Uterus (tissue), 4 donors: ENCODE measurements at places on chromosomes 7 and 10. TPM values are rescaled to one million over a fixed set of nuclear protein-coding genes. Genes with fewer than 3 reads are reported as not detected.
A peak's percentile ranks its signal among the peaks of the same experiment; 100 is the strongest.

DNA sequence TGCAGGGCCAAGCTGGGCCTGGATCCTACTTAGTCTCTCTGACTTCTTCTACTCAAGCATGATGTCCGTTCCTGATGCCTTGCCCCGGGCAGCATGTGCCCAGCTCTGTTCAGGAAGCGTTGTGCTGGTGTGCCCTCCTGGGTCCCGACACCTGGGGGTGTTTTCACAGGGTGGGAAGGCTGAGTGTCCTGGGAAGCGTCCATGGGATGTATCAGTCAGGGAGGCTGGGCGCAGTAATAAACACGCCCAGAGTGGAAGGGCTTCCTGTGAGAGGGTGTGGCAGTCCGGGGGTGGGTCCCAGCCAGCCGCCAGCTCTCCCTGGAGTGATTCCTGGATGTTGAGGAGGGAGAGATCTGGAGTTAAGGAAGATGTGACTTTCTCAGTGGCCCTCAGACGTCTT, 29.0 kb downstream of the FOXK1 start:
- H3K36me3 ChIP-seq, result no peaks in the 10 kb centered on the region
- DNase-seq, result no peak
- peaks cover 16% of the 10 kb centered on the region for H3K4me1 ChIP-seq
- H3K27ac ChIP-seq, result no peak overlapping the region
- no peaks in the 10 kb centered on the region for H3K27me3 ChIP-seq

DNA sequence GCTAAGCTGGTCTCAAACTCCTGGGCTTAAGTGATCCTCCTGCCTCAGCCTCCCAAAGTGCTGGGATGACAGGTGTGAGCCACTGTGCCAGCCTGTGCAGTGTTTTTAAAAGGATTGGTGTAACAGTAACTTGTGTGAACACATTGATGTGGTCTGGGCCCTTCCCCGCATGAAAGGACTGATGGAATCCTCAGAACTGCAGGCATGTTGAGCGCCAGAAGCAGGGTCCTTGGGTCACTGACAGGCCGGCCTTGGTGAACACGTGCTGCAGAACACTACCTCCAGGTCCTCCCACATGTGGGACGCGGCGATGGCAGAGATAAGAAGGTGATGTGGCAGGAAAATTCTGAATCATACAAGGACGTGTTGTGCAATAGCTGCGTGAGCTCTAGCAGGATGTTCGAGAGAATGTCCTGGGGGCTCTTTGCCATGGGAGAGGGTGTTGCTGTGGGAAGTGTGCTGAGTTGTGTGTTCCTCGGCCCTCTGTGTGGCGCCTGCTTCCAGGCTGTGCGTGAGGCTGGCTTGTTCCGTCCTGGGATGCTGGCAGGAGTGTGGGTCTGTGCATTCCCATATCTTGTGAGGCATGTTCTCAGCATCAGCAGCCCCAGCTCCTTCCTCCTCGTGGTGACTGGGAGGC, 68.2 kb downstream of the DNAJB6 start:
- no peak overlapping the region for H3K4me3 ChIP-seq
- DNase-seq, result peak; percentile 74
- H3K27me3 ChIP-seq, result no peaks in the 10 kb centered on the region
- no peaks in the 10 kb centered on the region for H3K36me3 ChIP-seq
- peaks cover 12% of the 10 kb centered on the region for H3K4me1 ChIP-seq

DNA sequence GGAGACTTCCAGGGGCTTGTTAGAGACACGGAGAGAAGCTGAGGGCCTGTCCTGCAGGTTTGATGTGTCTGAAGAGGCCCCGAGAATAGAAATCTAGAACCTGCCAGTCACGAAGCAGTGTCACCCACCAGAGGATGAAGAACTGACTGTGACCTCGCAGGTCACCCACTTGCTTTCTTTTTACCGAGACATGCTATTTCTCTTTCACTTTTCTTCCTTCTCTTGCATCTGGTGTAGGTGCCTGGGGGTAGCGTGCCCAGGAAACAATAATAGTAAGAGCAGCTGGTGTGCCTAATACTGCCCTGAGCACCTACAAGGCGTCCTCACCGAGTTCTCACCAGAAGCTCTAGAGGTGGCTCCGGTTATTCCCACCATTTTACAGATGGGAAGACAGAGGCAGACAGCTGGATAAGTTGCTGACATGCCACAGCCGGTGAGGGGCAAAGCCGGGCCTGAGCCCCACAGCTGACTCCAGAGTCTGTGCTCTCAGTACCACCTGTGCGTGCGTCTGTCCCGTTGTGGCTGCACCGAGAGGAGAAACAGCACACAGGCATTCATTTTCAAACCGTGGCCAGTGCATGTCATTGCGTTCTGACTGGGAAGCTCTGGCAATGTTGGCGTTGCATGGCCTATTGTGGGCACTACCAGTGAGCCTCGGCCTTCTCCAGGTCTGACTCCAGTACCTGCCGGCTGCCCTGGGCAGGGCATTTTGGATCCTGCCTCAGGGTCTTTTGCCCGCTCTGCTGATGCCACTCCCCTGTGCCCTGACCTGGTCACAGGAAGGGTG, 7.8 kb downstream of the CHST3 start:
- no peaks in the 10 kb centered on the region for H3K36me3 ChIP-seq
- no peak for DNase-seq
- peaks cover 24% of the 10 kb centered on the region for H3K4me1 ChIP-seq
- H3K27ac ChIP-seq, result peak overlapping the region; percentile 19
- no peak overlapping the region for H3K4me3 ChIP-seq

GRCh38 chr10:133129071-133129858, 30.8 kb upstream of the KNDC1 start:
- peak; percentile 4 for DNase-seq
- H3K27me3 ChIP-seq, result no peaks in the 10 kb centered on the region
- no peak overlapping the region for H3K27ac ChIP-seq

DNA sequence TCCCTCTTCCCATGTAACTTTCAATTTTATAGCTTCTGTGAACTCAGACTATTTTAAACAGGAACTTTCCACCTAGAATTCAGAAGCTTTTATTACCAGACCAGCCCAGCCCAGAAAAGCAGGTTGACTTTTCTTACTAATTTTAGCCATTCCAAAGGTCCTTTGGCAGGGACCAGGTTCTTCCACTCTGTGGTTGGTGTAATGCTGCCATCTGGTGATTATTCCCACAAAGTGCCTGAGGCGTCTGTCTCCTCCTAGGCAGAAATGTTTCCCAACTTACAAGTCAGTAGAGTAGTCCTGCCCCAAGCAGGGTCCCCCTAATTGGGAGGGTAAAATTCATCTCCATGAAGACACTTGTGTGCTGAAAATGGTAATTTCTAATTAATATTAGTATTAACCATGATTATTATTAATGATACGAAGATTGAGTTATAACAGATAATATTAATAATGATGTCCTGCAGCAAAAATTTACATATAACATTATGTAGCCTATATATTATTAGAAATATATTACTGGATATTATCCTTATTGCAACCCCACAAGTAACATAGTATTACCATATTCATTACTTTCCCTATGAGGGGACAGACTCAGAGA, 53.0 kb upstream of the PPP1R17 start:
- H3K27me3 ChIP-seq, result no peaks in the 10 kb centered on the region
- peak; percentile 20 for DNase-seq
- H3K4me1 ChIP-seq, result no peaks in the 10 kb centered on the region
- H3K27ac ChIP-seq, result no peak overlapping the region

- H3K4me1 ChIP-seq, result no peaks in the 10 kb centered on the region
- no peaks in the 10 kb centered on the region for H3K36me3 ChIP-seq
- H3K4me3 ChIP-seq, result no peak overlapping the region
- H3K27ac ChIP-seq, result no peak overlapping the region
- no peak for DNase-seq
These were observed 203.1 kb upstream of the PCLO start for GRCh38 chr7:83365746-83366145.

DNA sequence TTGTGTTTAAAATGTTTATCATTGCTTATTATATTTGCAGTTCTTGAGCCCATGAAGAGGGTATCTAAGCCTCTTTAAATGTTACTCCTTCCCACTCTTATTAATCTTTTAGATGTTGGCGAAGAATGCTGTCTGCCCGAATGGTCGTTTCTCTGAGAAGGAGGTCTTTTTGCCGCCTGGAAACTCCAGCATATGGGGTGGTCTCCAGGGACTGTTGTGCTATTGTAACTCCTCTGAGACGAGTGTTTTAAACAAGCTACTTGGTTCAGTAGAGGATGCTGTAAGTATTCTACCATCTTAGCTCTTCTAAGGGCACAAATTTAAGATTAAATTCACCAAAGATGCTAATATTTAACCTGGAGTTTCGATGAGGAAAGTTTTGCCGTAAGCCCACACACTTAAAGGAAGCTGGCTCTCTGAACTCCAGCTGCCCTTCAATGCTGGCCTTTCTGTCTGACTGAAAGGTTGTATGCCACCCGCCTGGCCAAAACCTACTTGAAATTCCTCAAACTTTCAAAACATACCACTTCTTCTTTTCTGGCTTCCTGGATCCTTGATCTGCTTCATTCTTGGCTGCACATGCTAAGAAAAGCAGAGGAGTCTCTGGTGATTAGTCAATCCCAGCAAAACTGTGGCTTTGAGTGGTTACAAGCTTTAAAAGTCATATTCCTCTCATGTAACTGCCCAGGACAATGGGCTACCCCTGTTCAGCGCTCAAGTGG, 74.7 kb downstream of the ABCA13 start:
- no peaks in the 10 kb centered on the region for H3K4me1 ChIP-seq
- no peaks in the 10 kb centered on the region for H3K36me3 ChIP-seq
- no peak for DNase-seq
- no peak overlapping the region for H3K4me3 ChIP-seq

DNA sequence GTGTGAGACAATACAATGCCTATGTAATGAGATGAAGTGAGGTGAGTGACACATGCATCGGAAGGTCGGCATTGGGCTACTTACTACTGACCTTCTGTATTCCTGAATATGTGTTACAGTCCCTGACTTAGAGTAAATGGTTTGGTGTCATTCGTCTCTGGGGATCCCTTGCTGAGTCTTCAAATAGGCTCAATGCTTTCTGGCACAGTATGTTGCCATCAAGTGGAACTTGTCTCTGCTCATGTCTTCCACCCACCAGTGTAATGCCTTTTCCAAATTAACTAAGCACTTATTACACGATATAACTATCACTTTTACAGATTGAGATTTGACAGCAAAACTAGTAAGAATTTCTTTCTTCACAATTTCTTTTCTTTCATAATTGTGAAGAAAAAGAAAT, 10.9 kb downstream of the CUL2 start:
- no peak for DNase-seq
- no peaks in the 10 kb centered on the region for H3K27me3 ChIP-seq

DNA sequence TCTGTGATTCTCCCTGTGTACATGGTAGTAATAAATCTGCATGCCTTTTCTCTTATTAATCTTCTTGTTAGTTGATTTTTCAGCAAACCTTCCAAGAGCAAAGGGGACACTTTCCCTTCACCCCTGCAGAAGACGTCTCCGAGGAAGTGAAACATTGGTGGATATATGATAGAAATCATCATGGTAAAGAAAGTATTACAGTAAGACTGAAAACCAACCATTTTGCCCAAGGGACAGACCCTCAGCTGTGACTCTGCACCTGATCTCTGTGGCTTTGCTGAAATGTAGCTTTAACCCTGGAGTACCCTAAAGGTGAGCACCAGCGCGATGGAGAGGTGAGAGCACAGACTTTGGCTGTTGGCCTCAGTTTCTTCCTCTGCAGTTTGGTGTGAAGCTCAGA, 32.8 kb upstream of the MYO3A start:
- H3K27me3 ChIP-seq, result no peaks in the 10 kb centered on the region
- H3K4me3 ChIP-seq, result no peak overlapping the region
- H3K4me1 ChIP-seq, result no peaks in the 10 kb centered on the region
- DNase-seq, result no peak
- no peaks in the 10 kb centered on the region for H3K36me3 ChIP-seq
- no peak overlapping the region for H3K27ac ChIP-seq

DNA sequence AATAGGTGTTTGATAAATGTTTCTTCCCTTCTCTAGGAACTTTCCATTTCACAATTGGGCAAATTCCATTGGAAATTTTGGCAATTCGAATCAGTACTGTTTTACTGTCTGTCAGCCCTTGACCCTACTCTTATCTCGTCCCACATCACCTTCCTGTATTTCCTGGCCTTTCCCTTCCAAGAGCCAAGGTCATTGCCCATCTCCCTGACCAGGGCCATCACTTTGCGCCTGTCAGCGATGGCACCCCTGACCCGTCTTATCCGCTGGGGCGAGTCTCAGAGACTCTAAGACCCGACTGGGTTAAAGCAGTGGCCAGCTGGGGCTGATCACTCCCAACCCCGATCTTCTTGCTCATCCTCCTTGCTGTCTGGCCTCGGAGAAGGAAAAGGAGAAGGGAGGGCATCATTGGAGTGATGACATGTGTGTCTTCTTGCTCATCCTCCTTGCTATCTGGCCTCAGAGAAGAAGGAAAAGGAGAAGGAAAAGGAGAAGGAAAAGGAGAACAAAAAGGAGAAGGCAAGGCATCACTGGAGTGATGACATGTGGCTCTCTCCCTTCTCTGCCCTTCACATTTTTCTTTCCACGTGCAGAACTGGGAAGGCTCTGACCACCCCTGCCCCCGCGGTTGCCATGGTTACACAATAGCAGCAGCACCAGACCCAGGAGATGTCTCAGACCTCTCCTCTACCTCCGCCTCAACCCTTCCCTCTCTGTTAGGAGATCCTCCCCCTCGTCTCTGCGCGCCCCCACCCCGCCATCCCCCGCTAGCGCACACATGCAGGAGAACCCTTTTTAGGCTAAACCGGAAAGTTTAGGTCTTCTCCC, 2.0 kb downstream of the SEMA3D start:
- peak overlapping the region; percentile 8 for H3K27ac ChIP-seq
- no peaks in the 10 kb centered on the region for H3K4me1 ChIP-seq
- H3K36me3 ChIP-seq, result no peaks in the 10 kb centered on the region

- no peaks in the 10 kb centered on the region for H3K27me3 ChIP-seq
- no peak for DNase-seq
- no peaks in the 10 kb centered on the region for H3K4me1 ChIP-seq
- H3K27ac ChIP-seq, result no peak overlapping the region
- no peak overlapping the region for H3K4me3 ChIP-seq
- H3K36me3 ChIP-seq, result no peaks in the 10 kb centered on the region
These were observed 162.7 kb downstream of the AVL9 start for GRCh38 chr7:32658034-32658433.

DNA sequence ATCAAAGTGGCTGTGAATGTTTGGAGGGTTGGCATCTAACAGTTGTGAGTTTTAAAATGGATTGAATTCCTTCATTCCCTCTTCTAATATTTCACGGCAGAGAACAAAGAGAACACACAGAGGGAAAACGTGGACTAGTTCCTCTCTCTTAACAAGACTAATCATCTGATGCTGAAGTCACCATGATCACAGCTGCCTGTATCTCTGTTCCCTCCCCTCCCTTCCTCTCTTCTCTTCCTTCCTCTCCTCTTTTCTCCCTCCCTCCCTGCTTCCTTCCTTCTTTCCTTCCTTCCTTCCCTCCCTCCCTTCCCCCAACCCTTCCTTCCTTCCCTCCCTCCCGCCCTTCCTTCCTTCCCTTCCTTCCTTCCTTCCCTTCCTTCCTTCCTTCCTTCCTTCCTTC, 10.0 kb upstream of the GJD4 start:
- H3K36me3 ChIP-seq, result no peaks in the 10 kb centered on the region
- no peaks in the 10 kb centered on the region for H3K27me3 ChIP-seq
- H3K4me1 ChIP-seq, result no peaks in the 10 kb centered on the region

GRCh38 chr10:3287572-3288445, 115.2 kb upstream of the PITRM1 start:
- no peaks in the 10 kb centered on the region for H3K36me3 ChIP-seq
- no peaks in the 10 kb centered on the region for H3K27me3 ChIP-seq
- DNase-seq, result no peak
- H3K4me3 ChIP-seq, result no peak overlapping the region
- H3K4me1 ChIP-seq, result no peaks in the 10 kb centered on the region

- H3K27ac ChIP-seq, result peak overlapping the region; percentile 99
- no peaks in the 10 kb centered on the region for H3K36me3 ChIP-seq
- no peaks in the 10 kb centered on the region for H3K27me3 ChIP-seq
These were observed 938 bp upstream of the CADPS2 start for GRCh38 chr7:122887198-122887597.

CAV1 gene
- total RNA-seq, result 332 TPM

AIFM2 gene
- 14.0 TPM for total RNA-seq

JAKMIP3 gene
- 1.2 TPM for total RNA-seq

SORBS1 gene
- 89.9 TPM for total RNA-seq

CLRN3 gene
- total RNA-seq, result not detected

SPDYE5 gene
- not detected for total RNA-seq

EGFR gene
- total RNA-seq, result 40.0 TPM

SFTPA1 gene
- not detected for total RNA-seq
